ENCODE measurements at places on chromosomes 16 and 17.

GRCh38 chr16:77871932-77872331, 83.6 kb downstream of the VAT1L start:
- no peak for DNase-seq

DNA sequence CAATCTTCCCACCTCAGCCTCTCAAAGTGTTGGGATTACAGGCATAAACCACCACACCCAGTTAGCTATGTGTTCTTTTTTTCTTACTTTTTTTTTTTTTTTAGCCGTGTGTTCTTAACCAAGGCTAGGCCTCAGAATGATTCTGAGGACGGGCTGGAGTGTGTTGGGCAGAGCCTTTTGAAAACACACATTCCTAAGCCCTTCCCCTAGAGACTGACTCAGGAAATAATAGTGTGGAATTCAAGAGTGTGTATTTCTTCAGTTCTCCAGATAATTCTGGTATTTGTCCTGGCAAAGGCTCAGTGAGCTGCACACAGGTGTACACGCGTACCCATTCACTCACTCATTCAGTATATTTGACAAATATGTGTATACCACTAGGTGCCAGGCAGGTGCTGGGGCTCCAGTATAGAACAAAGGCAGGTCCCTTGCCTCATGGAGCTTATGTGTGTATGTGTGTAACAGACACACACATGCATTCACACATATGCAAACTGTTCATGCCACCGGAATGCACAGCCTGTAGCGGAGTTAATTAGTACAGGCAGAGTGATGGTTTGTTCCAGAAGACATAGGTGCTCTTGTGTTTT, 19.4 kb upstream of the NFATC3 start:
- DNase-seq: no peak

DNA sequence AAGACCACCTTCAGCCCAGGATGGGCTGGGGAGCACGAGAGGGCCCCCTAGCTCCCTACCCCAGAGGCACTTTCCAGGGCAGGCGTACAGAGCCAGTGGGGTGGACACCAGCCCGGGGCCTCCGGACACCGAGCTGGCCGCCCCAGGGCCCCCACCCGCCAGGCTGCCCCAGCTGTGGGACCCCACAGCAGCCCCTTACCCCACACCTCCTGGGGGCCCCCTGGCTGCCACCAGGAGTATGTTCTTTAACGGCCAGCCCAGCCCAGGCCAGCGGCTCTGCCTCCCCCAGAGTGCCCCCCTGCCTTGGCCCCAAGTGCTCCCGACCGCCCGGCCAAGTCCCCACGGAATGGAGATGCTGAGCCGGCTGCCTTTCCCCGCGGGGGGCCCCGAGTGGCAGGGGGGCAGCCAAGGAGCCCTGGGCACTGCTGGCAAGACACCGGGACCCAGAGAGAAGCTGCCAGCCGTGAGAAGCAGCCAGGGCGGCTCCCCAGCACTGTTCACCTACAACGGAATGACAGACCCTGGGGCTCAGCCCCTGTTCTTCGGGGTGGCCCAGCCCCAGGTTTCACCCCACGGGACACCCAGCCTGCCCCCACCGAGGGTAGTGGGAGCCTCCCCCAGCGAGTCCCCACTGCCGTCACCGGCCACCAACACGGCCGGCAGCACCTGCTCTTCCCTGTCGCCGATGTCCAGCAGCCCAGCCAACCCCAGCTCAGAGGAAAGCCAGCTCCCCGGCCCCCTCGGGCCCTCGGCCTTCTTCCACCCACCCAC, 24.3 kb upstream of the ZFPM1 start:
- no peak for DNase-seq

- no peak for DNase-seq
Observed at GRCh38 chr16:77690416-77690815, 31.9 kb upstream of the NUDT7 start.

- DNase-seq: peak; percentile 18
Observed at GRCh38 chr17:11628374-11628773, 30.1 kb downstream of the DNAH9 start.
